ENCODE measurements at places on chromosomes 11 and 22.

DNA sequence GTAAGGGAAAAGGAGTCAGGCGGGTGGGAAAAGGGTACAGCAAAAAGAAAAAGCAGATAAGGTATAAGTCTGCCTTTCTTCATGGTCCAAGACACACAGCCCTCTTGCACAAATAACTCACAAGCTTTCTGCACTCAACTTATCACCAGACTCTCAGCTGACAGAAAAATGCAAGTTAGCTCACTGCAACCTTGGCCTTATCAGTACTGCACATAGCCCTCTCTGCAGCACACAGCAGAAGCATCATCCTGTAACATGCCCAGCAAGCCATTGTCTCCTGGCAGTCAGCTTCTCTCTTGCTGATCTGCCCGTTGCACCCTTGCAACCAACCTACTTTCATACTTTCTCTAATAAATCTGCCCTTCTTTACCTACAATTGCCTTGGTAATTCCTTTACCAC is 5.8 kb downstream of the ZBTB44 start:
- no peak for DNase-seq

DNA sequence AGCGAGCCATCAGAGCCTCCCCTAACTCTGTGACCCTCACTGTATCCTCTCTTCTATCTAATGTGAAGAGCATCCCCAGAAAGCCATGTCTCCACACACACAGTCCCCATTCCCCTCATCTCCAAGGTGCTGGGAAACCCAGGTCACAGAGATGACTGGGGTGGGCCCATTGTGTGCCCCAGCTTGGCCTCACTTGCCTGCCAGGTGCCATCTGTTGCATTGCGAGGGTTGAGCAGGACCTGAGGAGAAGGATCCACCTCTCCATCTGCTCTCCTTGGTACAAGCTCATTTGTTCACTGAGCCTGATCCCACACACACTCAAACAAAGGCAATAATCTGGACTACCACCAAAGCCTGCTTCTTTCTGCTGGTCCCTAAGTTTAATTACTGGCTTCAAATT is 118.8 kb downstream of the SPATA19 start:
- DNase-seq, result no peak

DNA sequence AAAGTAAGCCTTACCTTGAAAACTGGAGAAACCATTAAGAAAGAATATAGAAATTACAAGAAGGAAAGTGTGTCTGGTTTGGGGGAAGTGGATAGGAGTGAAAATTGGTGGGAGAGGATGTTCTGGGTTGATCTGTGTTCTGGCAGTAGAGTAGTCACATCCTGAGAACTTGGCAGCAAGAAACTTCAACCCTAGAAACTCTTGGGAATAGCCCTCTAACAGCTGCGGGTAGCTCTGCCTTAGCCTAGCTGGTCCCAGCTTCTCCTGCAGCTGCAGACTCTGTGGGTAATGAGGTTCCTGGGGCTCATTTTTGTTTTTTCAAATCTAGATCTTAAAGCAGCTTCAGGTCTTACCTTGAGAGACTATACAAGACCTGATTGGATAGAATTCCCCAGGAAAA is 24.2 kb upstream of the OR6X1 start:
- DNase-seq, result no peak

- DNase-seq, result no peak
Observed at GRCh38 chr11:83116015-83116641, 40.8 kb upstream of the PCF11 start.

DNA sequence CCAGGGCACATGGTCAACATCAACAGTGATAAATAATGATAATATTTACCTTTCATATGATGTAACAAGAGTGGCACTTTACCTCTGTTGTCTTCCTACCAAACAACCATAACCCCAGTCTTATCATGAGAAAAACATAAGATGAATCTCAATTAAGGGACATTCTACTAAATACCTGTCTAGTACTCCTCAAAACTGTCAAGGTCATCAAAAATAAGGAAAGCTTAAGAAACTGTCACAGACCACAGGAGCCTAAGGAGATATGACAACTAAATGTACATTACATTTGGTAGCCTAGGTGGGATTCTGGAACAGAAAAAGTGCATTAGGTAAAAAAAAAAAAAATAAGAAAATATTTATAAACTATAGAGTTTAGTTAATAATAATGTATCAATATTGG is 118.1 kb downstream of the CCDC34 start:
- no peak for DNase-seq

GRCh38 chr11:115201111-115201792 is 303.0 kb downstream of the CADM1 start:
- no peak for DNase-seq

GRCh38 chr22:16935209-16935608 is 72.8 kb downstream of the GAB4 start:
- DNase-seq, result no peak

DNA sequence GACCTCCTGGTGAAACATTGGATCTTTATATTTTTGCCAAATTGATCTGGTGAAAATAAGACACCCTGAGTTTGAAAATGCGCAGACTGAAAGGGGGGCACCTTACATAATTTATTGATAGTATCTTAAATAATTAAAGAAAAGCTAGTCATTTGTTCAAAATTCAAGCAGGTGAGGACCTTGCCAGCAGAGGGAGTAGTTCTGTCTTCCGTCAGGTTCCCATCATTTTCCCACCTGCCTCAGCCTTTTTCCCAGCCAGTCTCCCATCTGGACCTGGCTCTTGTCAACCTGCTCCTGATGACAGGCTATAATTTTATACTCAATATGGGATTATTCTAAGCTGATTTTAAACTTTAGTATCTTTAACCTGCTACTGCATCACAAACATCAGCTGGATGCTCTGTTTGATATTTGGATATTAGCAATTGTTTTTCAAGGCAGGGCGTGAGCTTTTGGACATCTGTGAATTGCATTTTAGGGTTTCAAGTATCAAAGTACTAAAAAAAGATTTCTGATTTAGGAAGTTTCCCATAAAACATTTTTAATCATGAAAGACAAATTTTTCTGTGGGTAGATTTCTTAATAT is 132.0 kb downstream of the ELP4 start:
- DNase-seq, result peak; percentile 65

- peak; percentile 20 for DNase-seq
Observed at GRCh38 chr11:79441461-79441875, 638 bp upstream of the TENM4 start.

DNA sequence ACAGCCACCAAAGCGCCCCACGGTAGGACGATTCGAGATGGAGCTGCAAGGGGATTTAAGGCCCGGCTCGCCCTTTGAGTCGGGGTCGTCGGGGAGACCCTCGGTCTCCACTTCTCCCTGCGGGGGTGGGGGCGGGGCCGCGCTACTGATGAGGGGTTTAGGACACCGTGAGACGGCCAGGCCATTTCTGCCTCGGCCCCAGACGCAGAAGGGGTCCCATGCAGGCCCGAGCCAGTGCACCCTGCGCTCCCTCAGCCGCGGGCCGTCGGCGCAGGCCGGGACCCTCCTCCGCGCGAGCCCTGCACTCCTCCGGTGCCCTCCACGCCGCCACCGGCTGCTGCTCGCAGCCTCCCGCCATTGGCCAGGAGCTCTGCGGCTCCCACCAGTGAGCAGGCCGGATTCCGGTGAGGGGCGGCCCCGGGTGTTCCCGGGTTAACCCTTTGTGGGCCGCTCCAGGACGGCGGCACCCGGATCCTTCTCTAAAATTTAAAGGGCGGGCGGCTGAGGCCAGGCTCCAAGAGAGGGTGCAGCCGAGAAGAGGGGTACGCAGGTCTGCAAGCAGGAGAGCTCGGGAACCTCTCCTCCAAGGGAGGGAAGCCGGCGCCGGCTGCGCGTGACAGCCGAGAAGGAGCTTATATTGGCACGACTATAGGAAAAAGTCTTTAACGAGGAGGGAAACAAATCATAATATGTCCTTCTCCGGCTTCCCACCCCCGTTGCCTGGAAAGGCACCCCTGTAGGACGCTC is 18.0 kb downstream of the CREB3L1 start:
- peak; percentile 61 for DNase-seq

GRCh38 chr11:96366024-96366423 is 23.0 kb upstream of the MAML2 start:
- no peak for DNase-seq

DNA sequence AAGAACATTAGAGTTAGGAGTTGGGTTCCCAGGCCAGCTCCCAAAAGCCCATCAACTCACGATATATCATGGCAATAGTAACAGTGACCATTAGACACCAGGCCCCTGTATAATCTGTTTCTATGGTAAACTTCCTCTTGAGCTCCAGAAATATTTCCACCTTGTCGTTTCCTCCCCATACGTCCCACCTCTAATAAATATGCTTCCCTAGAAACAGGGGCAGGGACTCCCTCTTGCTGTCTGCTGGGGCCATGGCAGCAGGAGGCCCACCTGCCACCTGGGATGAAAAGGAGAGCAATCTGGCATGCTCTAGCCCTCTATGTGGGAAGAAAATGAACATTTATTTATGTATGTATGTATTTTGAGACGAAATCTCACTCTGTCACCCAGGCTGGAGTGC is 32.2 kb upstream of the AMOTL1 start:
- no peak for DNase-seq

DNA sequence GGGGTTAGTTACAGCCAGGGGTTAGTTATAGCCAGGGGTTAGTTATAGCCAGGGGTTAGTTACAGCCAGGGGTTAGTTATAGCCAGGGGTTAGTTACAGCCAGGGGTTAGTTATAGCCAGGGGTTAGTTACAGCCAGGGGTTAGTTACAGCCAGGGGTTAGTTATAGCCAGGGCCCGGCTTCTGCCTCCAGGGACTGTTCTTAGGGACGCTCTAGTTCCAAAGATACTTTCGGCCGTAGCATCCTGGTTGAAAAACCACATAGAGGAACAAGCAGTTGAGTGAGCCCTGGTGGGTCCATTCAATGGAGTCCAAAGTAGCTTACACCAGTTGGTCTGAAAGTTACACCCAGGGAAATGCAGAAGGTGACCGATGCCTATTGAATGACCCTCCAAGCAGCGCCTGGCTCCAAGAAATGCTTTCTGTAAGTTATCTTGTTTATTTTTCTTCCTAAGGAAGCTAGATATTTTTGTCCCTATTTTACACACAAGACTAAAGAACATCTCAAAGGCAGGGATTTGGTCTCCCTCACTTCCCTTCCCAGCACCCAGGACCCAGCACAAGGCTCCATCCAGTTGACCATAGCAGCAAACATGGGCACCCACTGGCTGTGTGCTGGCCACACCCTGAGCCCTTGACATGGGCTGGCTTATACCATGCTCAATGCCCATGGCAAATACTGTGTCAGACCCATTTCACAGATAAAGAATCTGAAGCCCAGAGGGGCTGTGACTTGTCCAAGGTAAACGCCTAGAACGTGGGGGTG is 49.7 kb upstream of the SHISAL1 start:
- no peak for DNase-seq

DNA sequence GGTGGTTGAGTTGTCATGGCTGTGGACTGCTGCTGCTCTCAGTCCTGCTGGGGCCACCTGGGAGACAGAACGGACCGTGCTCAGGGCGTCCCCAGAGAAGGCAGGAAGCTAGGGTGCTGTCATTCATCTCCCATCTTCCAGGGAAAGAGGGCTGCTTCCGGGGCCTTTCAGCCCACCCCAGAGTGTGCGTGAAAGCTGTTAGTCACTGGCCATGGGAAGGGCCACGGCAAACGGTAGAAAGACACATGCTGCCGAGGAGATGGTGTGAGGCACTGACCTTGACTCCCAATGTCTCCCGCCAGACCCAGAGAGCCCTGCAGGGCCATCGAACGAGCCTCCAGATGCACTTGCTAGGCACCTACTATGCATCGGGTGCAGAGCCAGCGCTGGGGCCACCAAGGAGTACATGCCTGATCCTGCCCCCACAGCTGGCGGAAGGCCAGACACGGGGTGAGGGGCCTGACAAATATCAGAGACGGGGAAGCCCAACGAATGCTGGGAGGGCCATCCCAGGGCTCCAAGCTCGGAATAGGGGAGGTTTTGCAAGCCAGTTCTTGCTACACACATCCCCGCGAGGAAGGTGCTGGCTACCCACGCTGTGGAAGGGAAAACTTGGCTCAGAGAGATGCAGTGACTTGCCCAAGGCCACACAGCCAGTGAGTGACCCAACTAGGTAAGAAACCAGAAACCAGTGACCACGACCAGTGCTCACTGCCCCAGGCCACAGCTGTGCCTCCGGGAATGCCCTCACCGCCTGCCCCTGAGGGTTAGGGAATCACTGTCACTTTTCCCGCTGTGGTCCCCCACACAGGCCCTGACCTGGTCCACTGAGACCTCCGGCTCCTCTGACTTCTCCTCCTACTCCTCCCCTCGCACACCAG is 10.1 kb downstream of the RAC2 start:
- no peak for DNase-seq

DNA sequence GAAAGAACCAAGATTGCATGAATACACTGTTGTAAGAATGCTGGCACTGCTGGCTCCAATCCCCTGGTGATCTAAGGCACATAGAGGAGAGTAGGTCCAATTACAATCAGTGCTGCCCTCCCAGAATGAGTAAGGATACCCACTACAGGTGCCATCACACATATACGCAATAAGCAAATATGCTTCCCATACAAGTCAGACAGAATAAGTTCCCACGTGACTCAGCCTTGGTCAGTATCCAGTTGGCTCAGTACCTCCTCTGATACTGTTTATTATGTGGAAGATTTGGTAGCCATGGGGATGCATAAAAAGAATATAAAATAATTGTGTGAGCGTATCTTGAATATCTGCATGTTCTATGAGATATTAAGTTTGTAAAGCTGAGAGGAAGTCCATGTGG is 8.9 kb upstream of the OR2D3 start:
- no peak for DNase-seq

DNA sequence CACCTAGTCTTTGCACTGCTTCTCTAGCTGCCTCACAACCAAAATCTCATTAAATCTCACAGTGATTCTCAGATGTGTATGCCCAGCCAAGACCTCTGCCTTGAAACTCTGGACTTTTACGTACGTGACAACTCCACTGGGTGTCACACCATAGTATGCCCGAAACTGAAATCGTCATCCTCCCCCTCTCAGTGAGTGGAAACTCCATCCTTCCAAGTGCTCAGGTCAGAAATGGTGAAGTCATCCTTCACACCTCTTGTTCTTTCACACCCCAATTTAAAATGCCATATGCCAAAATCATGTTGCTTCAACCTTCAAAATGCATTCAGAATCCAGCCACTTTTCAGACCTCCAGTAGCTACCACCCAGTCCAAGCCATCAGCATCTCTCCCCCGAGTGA is 42.5 kb downstream of the SFI1 start:
- no peak for DNase-seq

DNA sequence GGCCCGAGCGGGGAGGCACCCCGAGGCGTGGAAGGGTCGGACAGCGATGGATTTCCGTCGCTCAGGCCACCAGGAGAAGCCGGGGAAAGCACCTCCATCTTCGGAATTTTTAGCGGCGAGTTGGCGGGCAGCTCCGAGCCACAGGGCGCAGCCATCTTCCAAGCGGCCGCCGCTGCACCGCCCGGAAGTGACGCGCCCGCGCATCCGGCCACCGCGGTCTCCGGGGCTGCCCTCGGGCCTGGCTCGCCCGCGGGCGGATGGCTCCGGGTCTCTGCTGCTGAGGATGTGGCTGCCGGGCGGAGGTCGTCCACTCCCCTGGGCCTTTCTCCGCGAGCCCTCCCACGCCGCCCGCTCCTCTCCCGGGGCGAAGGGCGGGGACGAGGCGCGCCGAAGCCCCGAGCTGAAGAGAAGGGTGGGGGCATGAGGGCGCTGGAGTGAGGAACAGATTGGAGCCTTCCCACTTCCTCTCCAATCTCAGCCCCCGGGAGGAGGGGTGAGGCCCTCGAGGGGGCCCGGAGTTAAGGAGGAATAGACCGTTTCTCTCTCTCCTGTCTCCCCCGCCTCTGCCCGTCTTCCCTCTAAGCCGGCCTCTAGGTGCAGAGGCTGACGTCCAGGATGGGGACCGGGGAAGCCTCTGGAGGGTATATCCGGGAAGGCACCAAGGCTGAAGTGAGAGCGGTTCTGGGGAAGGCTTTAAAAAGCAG is at the start of gene MSANTD2:
Gene MSANTD2 (minus strand): TSS at position 181 of the 704 bp plus-strand sequence. CDS start 26 bp downstream, at position 155.
- peak; percentile 74 for DNase-seq

- no peak for DNase-seq
Observed at GRCh38 chr11:1728931-1729691, 21.3 kb downstream of the IFITM10 start.
